Mammary epithelial cell (primary cell): ENCODE measurements at places on chromosomes 13 and 19. TPM values are rescaled to one million over a fixed set of nuclear protein-coding genes. Genes with fewer than 3 reads are reported as not detected.

The ATP4B gene
- polyA plus RNA-seq = not detected

The ZNF235 gene
- polyA plus RNA-seq = 1.9 TPM

The IGFL3 gene
- polyA plus RNA-seq = 179 TPM

The STARD13 gene
- 3.8 TPM for polyA plus RNA-seq

The ZNF93 gene
- polyA plus RNA-seq = 1.4 TPM

GRCh38 chr13:102838982-102839381, 6.8 kb upstream of the ERCC5 start:
- no peak for DNase-seq

DNA sequence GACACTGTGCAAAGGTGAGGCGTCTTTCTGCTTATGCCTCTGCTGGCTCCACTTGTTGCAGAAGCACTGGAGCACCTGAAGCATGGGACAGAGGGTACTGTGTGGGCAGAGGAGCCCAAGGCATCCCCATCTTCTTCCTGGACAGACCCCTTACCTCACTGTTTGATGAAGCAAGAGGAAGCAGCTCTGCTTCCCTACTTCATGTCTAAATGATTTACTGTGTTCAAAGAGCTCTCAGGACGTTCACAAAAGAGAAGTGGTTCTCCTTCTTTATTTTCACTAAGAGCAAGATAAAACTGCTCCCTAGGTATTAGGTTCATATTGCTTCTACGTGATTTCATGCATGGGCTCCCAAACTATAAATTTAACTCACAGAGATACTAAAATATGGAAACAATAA, 1635.4 kb upstream of the SLC10A2 start:
- DNase-seq = no peak

- no peak for DNase-seq
Observed at GRCh38 chr13:79781829-79782540, 301.0 kb downstream of the NDFIP2 start.

DNA sequence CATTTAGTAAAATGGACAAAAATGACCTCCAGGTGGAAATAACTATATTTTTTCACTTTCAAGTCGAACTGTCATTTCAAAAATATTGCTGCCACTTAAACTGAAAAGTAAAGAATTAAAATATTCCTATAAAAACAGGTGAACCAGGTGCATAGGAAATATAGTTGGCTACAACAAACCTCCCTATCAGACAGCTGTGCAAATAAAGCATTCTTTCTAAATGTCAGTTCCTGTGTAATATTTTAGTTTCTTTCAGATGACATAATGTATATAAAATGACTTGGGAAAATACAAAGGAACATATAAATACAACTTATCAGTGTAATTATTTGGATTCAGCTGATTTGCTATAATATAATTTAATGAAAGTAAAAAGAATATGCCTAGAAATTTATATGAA, 403.5 kb upstream of the GPC6 start:
- DNase-seq = no peak

DNA sequence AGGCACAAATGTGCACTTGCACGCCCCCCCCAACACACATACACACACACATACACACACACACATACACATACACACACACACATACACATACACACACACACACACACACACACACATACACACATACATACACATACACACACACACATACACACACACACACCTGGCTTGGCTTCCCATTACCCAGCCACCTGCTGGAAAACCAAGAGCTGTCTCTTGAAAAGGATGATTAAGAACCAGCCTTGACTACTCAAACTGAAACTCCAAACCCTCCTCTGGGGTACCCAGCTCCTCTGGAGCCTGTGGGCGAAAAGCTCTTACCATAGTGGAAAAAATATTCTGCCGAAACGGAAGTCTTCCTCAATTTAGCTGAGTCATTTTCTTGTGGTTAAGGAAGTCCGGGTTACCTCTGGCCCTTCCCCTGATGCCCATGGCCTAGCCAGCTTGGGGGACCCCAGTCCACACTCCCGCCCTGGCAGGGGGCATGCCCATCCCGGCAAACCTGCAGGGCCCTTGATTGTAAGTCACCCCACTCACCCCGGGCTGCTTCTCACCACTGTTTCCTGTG, 21.9 kb downstream of the CEBPA start:
- no peak for DNase-seq

DNA sequence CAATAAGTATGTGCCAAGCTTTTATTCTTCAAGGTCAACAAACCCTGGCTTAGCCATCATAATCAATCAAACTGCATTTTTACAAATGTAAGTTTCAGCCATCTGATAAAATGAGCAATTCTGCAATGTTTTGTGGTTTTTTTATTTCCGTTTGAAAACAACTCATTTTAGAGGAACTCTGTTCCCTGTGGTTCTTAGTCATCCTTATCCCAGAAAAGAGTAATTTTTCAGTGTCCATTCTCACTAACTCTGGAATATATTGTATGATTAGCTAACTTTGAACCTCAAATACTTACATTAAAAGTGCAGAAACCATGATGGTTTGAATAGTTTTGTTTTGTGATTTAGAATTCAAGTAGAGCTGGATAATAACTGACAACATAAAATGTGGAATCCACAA, 87.6 kb downstream of the IRS2 start:
- DNase-seq = peak; percentile 57

DNA sequence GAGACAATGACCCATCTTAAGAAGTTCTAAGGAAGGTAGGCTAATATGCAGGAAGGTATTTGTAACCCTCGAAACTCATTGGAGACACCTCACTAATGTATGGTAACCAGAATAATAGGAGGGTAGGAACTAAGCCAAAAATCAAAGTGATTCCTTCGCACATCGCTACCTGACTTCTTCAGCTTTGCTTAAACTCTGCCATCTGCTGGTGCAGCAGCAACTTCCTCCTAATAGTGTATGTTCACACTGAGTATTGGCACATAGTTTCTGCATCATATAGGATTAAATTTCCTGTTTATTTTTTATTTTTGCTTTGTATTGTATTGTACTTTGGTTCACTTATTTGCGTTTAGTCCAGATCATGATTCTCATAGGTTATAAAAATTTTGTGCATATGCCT, 676.2 kb downstream of the GPC5 start:
- no peak for DNase-seq

DNA sequence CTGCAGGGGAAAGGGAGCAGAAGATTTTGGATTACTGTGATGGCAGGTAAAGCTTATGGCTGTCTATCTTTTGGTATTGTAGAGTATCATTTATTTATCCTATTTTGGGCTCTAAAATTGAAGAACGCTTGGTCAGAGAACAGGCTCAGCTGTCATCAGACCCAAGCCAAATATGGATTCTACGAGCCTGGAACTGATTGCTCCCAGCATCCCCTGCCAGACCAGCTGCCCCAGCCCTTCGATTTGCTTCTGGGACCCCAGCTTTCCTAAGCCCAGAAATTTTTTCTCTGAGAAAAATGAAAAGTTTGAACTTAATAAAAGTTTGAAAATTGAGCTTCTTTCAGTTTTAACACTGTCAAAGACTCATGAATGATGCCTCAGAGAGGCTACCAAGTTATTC, 472.8 kb downstream of the DACH1 start:
- no peak for DNase-seq

GRCh38 chr19:58409010-58409790, 751 bp downstream of the ZNF584 start:
- no peak for DNase-seq
